ENCODE measurements at places on chromosomes 2 and 18.

- no peak for DNase-seq
These were observed 269.0 kb downstream of the CDCA7 start for GRCh38 chr2:173623438-173624319.

DNA sequence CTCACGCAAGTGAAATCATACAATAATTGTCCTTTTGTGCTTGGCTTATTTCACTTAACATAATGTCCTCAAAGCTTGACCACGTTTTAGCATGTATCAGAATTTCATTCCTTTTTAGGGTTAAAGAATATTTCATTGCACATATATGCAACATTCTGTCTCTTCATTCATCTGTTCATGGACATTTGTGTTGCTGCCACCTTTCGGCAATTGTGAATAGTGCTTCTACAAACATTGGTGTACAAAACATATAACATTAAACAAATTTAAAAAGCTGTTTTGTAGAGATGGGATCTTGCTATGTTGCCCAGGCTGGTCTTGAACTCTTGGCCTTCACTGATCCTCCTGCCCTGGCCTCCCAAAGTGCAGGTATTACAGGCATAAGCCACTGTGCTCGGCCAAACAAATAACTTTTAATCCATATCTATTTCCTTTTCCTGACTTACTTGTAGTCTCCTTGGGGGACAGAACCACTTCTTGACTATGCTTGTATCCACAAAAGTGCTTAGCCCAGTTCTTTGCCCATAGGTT is 209.3 kb downstream of the SLC4A3 start:
- peak; percentile 20 for DNase-seq

GRCh38 chr18:13137670-13138419 is 80.7 kb upstream of the LDLRAD4 start:
- peak; percentile 72 for DNase-seq

GRCh38 chr2:3675687-3676086 is 17.7 kb downstream of the ALLC start:
- DNase-seq, result no peak

Data from Calu3 (cell line).